ENCODE measurements at places on chromosomes 4 and X.

- DNase-seq, result no peak
These were observed at the start of gene CWH43 for GRCh38 chr4:48985976-48986653. Gene CWH43 (plus strand): TSS chr4:48986275. CDS start chr4:48986430, 155 bp downstream.

GRCh38 chr4:111323916-111324315 lies 701.0 kb upstream of the PITX2 start:
- no peak for DNase-seq

DNA sequence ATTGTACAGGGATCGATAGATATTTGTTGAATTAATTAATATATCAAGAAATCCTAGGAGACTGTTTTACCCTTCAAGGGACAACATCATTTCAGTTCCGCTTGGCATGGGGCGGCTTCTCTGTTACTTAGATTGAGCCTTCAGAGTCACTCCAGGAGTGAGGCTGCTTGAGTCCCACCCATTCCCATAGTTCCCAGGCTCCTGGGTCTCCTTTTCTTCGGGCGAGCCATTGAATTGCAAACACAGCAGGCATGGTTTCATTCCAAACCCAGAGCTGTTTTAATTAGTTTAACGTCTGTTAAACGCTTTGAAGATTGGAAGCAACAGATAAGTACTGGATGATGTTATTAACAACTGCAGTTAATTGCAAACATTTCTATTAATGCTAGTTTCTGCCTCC lies 571 bp upstream of the EDA start:
- DNase-seq, result no peak

DNA sequence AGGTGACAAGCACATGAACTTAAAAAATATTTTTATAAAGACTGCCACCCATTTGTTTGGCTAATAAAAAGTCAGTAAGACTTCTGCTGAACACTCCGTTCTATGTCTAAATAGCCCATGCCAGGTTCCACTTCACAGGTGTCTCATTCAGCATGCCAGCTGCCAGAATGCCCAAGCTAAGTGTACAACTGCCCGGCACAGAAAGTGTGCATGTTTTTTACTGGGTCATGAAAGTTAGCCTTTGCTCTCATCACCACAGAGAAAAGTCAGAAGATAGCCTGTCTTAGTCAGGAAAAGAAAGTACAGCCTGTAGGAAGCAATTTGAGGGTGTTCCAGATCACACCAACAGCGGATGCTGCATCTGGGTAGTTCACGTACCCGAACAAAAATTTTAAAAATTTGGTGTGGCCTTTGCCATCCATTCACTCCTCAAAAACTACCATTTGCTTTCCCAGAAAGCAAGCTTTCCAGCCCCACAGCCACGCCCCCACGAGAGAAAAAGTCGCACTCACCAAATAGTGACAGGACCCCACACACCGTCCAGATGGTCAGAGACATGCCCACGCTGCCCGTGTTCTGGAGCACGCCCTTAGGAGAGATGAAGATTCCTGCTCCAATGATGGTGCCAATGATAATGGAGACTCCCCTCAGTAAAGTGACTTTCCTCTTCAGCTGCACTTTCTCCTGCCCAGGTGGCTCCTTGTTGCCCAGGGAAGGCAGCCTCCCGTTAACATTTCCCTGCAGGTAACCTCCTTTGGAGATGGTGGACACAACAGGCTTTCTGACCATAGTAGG lies 671 bp downstream of the SLC7A11 start:
- no peak for DNase-seq

GRCh38 chr4:4663028-4663427 lies 121.2 kb upstream of the STX18 start:
- DNase-seq, result no peak

DNA sequence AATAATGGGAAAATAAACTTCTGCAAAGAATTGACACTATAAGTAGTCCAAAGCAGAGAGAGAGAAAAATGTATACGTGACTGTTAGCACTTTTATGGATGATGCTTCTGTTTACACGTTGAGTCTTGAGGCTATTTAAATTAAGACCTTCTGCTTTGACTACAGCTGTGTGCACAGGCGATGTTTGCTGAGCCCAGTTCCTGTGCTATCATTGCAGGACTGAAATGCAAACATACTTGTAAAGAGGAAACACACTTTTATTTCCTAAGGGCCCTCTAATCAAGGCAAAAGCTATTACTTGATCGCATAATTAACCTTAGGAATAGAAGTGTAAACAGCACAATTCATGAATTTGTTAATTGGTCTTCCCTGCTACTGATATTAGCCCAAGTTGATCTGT lies 226.9 kb downstream of the FBXW7 start:
- no peak for DNase-seq

DNA sequence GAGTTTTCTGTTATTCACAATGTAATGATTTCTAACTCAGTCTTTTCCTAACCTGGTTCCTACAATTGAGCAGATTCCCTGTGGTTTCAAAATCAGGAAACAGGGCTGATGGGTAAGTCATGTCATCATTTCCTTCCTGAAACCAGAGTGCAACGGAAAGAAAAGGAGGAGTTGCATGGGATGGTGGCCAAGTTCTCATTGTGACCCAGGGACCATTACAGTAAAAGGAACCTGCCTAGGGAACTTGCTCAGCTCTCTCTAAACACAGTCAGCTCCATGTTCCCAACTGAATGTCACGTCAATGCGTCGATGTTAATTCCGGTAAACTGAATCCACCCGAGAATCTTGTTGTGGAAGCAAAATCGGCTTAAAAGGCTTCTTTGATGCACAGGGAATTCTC lies 51.2 kb downstream of the LGI2 start:
- no peak for DNase-seq

- DNase-seq, result no peak
These were observed 113.9 kb upstream of the VAMP7 start for GRCh38 chrX:155767051-155767875.
